SK-N-SH (cell line): ENCODE measurements at places on chromosomes 13 and 19.
A peak's percentile ranks its signal among the peaks of the same experiment; 100 is the strongest.

DNA sequence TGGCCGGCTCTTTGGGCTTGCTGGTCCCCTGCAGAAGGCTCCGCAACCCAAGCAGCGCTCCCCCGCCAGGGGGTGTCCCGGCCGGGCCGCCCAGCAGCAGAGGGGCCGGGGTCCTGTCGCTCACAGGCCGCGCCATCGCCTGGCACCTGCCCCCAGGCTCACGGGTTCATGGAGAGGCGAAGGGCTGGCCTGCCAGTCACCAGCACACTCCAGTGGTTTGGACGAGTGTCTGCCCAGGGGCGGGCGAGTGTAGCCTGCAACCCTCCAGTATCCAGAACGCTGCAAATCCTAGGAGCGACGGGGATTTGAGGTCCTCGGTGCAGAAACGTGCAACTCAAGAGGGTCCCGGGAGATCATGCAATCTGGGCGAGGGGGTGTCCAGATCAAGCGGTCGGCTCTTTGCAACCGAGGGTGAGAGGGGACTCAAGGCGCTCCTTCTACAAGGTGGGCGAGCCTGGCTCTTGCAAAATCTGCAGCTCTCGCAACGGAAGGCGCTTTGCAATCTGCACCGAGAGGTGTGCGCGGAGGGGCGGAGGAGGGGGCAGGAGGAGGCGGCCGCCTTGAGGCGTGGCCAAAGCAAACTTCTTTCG lies at the start of gene DBP:
Gene DBP (minus strand): TSS at position 521 of the 590 bp plus-strand sequence. CDS start 385 bp downstream, at position 136.
- peak; percentile 61 for DNase-seq

- DNase-seq: no peak
Observed at GRCh38 chr13:31043957-31044356, 111.5 kb downstream of the TEX26 start.

GRCh38 chr13:110589793-110590390 lies 25.5 kb upstream of the NAXD start:
- DNase-seq: no peak

DNA sequence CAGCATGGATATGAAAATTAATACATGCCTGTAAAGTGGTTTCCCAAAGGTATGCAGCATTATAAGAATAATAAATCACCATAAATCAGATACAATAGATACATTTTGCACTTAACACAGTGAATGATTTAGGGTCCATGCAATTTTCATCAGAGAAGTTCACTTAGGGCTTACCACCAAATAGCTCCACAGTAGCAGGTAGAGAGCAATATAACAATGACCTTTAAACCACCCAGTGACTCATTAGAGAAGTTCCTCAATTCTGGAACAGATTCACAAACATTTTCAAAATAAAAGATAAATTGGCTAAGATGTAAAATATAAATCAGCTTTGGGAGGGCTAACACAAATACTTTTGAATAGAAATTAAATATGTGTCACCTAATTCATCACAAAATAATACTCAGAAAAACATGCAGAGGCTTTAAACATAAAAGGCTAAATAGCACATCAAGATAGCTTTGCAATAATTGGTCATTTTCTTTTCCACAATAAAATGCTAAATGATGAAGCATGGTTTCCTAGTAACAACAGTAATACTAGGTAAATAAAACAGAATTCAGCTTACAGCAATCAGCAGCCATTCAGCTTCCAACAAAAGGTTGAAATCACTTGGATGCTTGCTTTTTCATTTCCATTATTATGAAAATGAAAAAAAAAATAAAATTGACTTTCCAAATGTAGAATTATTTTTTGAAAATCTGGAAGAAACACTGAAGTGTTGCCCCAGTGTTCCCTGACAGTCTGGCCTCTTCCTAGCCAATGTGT lies 84.3 kb upstream of the NBEA start:
- DNase-seq: no peak
